ENCODE measurements at places on chromosomes 11 and 22. TPM values are rescaled to one million over a fixed set of nuclear protein-coding genes. Genes with fewer than 3 reads are reported as not detected.

The DEFB131B gene
- total RNA-seq: not detected

The UBE2L6 gene
- 17.3 TPM for total RNA-seq

DNA sequence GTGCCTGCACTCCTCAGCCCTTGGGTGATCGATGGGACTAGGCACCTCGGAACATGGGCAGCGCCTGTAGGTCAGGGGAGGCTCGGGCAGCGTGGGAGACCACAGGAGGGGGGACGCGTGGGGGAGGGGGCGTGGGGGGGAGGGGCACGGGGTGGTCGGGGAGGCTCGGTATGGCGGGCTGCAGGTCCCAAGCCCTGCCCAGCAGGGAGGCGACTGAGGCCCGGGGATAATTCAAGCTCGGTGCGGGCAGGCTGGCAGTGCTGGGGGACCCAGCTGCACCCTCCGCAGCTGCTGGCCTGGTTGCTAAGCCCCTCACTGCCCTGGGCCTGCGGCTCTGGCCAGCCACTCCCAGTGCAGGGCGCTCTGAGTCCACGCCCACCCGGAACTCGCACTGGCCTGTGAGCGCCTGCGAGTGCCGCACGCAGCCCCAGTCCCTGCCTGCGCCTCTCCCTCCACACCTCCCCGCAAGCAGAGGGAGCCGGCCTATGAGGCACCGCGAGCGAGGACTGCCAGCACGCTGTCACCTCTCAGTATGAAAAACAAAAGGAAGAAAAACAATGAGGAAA is 1698.3 kb upstream of the RAG2 start:
- DNase-seq: no peak

- peak; percentile 63 for DNase-seq
These were observed 483 bp upstream of the HYLS1 start for GRCh38 chr11:125886997-125887372.

GRCh38 chr22:37509059-37509860 is 10.0 kb downstream of the CARD10 start:
- DNase-seq: no peak

GRCh38 chr11:28627690-28628255 is 519.6 kb downstream of the METTL15 start:
- no peak for DNase-seq

GRCh38 chr11:118052581-118053206 is 24.2 kb upstream of the TMPRSS4 start:
- DNase-seq: no peak

DNA sequence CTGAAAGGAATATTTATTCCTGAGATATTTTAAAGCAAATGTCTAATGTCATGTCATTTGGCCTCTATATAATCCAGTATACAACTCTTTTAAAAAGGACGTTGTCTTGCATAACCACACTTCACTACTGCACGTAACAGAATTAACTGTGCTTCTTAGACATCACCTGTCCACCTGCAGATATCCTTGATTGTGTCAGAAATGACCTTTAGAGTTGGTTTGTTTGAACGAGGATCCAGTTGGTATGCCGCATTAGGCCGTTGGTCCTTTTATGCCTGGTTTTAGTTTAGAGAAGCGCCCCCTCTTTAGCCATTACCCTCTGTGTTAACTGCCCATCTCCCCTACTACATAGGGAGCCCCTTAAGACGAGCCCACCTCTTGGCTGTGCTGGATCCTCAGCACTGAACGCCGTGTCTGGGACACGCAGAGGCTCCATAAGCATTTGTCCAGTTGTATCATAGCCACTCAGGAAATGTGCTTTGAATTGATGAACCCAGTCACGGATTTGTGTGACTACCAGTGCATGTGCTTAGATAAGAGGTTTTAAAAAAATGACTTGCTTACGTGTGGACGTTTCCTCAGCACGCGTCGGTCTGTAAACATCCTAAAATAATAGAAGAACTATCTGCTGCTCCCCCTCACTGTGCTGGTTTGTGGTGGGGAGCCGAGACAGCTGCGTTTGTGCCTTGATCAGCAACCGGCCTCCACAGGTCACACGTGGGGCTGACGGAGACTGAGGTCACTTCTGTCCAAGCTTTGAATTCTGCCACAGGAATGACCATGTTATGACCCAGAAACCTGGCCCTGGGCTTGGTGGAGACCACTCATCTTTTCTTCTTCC is 4.0 kb downstream of the MICAL2 start:
- DNase-seq: no peak

- DNase-seq: peak; percentile 26
These were observed 45.7 kb upstream of the TSPAN18 start for GRCh38 chr11:44680982-44681597.

DNA sequence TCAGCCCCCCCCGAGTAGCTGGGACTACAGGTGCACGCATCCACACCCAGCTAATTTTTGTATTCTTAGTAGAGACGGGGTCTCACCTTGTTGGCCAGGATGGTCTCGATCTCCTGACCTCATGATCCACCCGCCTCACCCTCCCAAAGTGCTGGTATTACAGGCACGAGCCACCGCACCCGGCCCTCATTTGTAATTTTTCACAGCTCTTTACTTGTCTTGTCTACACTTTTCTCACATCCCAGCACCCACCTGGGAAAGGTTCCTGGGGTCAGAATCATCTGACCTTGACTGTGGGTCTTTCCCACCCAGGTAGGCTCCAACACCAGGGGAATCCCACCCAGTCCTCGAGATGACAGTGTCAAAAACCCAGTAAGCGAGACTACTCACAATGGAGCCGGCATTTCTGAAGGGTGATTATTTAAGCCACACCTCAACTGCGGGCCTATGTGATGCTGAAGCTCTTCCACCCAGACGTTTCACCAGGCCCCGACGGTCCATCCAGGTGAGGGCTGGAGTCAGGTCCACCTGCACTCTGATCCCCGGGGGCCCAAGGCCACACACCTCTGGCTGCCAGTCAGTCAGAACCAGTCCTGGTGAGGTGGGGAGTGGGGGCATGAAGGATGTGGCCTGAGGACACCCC is 23.4 kb downstream of the CELSR1 start:
- no peak for DNase-seq

GRCh38 chr22:30187529-30188407 is 58.8 kb downstream of the LIF start:
- no peak for DNase-seq
